Left renal pelvis (tissue), 4 donors: ENCODE measurements at places on chromosomes 3 and 15. TPM values are rescaled to one million over a fixed set of nuclear protein-coding genes. Genes with fewer than 3 reads are reported as not detected.

Gene HYKK
- 7.1 TPM for polyA plus RNA-seq

Gene HRG
- polyA plus RNA-seq: 2.5 TPM

Gene MST1R
- polyA plus RNA-seq: 2.3 TPM

Gene ANKRD34C
- polyA plus RNA-seq: 0.04 TPM

Gene TEX264
- 56.4 TPM for polyA plus RNA-seq

Gene TICRR
- polyA plus RNA-seq: 8.4 TPM

Gene MED12L
- 2.4 TPM for polyA plus RNA-seq

Gene AHSG
- polyA plus RNA-seq: 0.26 TPM

DNA sequence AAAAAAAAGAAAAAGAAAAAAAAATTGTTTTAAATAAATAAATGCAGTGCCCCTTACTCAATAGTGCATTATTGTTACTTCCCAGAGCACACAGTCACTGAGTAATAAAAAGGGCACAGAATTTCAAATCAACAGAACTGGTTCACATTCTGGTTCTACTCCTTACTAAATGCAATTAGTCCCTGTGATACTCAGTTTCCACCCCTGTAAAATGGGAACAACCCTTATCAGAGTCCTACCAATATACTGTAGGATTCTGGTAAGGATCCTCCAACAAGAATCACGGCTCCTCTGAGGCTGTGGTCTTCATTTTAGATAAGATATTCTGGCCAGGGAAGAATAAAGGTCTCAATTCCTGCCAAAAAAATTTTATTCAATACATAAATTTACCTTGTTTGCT lies 50.7 kb downstream of the ITGB5 start:
- no peak for DNase-seq

GRCh38 chr15:49380912-49381311 lies 42.1 kb upstream of the FGF7 start:
- DNase-seq: no peak

- DNase-seq: no peak
These were observed 124.4 kb downstream of the ANO10 start for GRCh38 chr3:43497422-43497821.

DNA sequence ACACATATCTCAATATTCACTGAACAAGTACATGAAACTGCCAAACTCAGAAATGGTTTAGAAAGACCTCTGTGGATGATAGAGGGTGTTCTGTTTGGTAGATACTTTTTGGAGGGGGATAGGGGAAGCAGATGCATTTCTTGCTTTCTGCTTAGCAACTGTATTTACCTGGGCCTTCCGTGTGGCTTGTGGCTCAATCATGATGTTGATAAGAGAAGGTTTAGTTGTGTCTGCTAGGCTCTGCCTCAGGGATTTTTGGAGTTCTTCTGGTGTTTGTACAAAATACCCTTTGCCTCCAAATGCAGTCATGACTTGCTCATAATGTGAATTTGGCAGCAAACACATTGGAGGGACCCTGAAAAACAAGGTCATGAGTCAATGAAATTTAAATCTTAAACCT lies 38.2 kb downstream of the HACL1 start:
- DNase-seq: no peak

DNA sequence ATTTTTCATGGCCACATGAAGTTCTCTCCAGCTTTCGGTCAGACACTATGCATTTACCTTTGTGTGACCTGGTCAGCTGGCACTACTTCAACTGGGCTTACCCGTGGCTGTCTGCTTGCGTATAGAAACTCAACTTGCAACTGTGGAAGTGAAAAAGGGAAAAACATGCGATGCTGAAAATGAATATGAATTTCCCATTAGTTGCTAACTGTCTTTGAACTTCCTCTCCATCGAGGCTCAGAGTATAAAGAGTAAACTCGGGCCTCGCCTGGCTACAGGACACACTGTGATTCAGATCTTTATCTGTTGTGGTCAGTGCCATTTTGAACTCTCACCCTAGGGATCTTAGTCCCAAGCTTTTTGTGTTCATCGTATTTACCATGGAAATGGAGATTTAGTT lies 26.8 kb downstream of the NFKBIZ start:
- no peak for DNase-seq

- DNase-seq: no peak
These were observed 26.0 kb downstream of the PPCDC start for GRCh38 chr15:75049392-75049791.

GRCh38 chr15:77140220-77140619 lies 69.3 kb upstream of the TSPAN3 start:
- DNase-seq: no peak

GRCh38 chr3:45908761-45909160 lies 22.4 kb downstream of the CCR9 start:
- DNase-seq: no peak

DNA sequence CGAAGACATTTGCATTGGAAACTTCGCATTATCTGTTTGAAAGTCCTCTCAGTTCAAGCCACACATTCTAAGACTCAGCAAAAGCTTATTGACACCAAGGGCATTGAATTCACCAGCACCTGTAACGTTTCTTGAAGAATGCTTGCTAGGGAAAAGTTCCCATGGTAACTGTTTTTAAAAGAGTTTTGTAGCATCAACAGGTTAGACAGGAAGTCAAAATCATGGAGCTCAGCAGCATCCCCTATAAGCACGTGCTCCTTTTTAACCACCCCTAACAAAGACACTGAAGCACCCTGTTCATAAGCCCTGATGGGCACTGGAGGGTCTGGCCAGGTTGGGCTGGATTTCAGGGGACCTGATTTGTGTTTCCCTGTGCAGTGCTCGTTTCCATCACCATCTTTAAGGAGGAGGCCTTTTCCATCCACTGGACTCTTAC lies 229.7 kb upstream of the BHLHE40 start:
- DNase-seq: no peak

GRCh38 chr3:23698652-23699313 lies 107.0 kb upstream of the UBE2E1 start:
- DNase-seq: no peak

DNA sequence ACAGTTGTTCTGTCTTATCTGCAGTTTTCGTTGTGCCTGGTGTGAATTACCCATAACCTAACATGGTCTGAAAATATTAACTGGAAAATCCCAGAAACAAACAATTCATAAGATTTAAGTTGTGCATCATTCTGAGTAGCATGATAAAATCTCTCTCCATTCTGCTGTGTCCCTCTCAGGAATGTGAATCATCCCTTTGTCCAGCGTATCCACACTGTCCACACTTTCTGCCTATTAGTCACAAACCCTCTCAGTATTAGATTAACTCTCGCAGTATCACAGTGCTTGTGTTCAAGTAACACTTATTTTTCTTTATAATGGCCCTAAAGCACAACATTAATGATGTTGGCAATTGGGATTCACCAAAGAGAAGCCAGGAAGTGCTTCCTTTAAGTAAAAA lies 203.2 kb downstream of the CGGBP1 start:
- no peak for DNase-seq

- DNase-seq: no peak
These were observed 3.7 kb downstream of the IFT80 start for GRCh38 chr3:160395297-160395696.

GRCh38 chr3:29757054-29757777 lies 476.3 kb downstream of the RBMS3 start:
- no peak for DNase-seq

- no peak for DNase-seq
These were observed 49.0 kb downstream of the KBTBD12 start for GRCh38 chr3:127964053-127964452.

GRCh38 chr3:168974617-168975403 lies 688.7 kb downstream of the MECOM start:
- no peak for DNase-seq

DNA sequence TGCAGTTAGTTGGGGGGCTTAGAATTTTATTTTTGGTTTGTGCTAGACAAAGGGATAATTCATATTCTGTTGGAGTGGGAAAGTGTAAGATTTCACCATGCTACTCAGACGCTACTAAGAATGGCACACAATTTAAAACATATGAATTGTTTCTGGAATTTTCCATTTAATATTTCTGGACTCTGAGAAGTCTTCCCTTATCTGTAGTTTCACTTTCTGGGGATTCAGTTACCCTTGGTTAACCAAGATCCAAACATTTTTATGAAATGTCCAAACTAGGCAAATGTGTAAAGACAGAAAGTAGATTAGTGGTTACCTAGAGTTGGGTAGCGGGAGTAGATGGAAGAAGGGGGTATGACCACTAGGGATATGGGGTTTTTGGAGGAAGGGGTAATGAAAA lies 53.1 kb downstream of the TCF12 start:
- no peak for DNase-seq

GRCh38 chr15:76163457-76164295 lies 103.9 kb downstream of the TMEM266 start:
- DNase-seq: no peak

DNA sequence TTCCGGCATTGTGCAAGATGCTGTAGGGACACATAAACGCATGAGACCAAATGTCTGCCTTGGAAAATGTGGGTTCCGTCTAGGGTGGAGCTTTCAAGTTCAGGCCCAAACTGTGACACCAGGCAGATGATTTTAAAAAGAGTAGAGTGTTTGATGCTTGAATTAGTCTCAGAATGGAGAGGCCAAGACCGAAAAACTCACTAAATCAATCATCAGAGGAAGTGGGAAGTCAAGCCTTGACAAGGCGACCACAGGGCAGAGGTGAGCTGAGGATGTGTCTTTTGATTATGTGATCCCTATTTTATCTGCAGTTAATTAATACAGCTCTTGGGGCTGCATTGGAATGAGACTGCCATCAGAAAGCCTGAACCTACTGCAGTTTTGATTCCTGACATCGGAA lies 275.4 kb downstream of the ABHD5 start:
- DNase-seq: no peak

DNA sequence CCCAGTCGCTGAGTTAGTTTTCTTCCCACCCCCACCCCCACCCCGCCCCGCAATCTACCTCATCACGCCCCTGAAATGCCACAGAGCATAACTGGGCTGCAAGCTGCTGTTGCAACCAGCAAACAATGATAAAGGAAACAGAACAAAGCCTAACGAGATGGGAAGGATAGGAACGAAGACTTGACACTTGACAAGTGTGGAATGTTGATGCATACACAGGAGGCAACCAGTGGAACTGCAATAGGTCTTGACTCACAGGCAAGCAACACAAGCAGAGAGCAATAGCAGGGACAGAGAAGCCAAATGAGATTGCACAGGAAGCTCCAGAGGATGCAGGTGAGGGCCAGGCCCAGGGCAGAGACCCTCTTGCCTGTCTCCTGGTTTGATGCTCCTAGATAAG lies 225.9 kb downstream of the IGSF11 start:
- DNase-seq: no peak
